ENCODE measurements at places on chromosomes 7 and 10.

GRCh38 chr7:12884856-12885440, 197.5 kb downstream of the ARL4A start:
- no peak for DNase-seq

GRCh38 chr10:54501929-54502328, 299.1 kb downstream of the PCDH15 start:
- no peak for DNase-seq

- DNase-seq = no peak
These were observed 41.1 kb upstream of the FAM133B start for GRCh38 chr7:92631067-92631849.

DNA sequence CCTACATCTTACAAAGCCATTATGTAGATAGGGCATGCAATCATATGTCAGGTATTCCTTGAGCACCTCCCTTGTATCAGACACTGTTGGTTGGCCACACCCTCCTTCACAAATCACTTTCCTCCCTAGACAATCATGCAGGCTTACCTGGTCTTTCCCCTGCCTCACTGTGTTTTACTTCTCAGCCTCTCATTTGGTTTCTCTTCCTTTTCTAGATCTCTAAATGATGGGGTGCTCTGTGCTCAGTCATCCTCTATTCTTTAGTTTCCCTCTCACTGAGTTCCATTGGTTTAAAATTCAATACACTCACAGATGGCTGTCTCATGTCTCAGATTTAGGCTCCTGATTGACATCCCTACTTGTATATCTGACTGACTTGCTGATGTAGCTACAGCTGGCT, 31.4 kb downstream of the ANK3 start:
- DNase-seq = no peak

DNA sequence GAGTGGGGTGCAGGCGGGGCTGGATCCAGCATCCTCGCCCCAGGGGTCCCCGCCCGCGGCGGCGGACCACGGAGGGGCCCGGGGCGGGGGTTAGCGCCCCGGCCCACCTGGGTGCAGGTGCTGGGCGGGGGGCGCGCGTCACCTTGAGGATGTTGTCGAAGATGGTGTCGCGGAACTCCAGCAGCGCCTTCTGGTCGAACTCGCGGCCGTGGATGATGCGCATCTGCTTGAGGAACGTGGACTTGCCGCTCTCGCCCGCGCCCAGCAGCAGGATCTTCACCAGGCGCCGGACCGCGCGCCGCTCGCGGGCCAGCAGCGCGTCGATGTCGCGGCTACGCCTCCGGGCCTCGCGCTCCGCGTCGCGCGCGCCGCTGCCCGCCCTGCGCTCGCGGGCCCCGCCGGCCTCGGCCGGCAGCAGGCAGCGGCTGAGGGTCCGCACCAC, 376 bp downstream of the GNA12 start:
- DNase-seq = no peak
